GM23248 (cell line): ENCODE measurements at places on chromosomes 12 and 14. TPM values are rescaled to one million over a fixed set of nuclear protein-coding genes. Genes with fewer than 3 reads are reported as not detected.

SLC24A4 gene
- not detected in 2 replicates for total RNA-seq

PITPNM2 gene
- 2.0 and 2.1 TPM in 2 replicates for total RNA-seq

CHST11 gene
- total RNA-seq: 5.4 and 18.1 TPM in 2 replicates

PAPLN gene
- 0.22 and 1.0 TPM in 2 replicates for total RNA-seq

SIX1 gene
- 7.8 and 11.7 TPM in 2 replicates for total RNA-seq

AMDHD1 gene
- total RNA-seq: 1.1 and 1.3 TPM in 2 replicates

PLEKHG7 gene
- not detected in 2 replicates for total RNA-seq

KLRD1 gene
- 0.11 and 0.13 TPM in 2 replicates for total RNA-seq

TEX52 gene
- total RNA-seq: not detected in 2 replicates

DNA sequence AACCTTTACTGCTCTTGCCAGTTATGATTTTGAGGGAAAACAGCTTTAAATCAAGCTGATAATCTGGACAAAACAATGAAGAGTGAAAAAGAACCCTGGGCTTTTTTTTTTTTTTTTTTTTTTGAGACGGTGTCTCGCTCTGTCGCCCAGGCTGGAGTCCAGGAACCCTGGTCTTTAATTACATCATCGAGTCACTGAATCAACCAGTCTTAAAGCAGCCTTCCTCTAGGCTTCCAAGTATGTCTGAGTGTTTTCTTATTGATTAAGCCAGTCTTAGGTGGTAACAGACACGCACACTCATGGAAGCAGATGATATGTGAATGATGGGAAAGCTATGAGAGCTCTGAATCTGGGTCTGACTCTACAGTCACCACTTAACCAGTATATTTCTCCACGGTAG lies 5.9 kb upstream of the VCPKMT start:
- DNase-seq: no peak

DNA sequence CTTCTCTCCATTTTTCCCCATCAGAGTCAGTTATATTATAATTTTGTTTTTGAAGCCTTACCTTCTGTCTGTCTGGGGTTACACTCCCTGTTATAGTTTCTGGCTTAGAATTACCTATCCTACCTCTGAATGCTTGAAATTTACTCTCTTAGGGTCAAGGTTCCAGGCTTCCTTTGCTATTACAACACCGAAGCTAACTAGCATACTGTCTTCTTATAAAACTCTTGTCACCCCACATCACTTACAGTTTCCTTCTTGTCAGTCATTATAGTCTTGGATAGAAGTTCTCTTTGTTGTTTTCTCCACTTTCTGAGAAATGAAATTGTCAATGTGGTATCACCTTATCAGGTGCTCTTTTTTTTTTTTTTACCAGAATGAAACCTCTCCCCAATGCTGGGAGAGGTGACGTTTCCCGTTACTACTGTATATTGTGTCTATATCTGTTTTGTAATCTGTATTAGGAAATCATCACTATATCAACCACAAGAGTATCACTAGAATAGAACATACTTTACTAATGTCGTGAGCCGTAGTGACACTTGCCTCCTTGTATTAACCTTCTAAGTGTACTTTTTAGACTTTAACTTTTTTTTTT lies 69.2 kb upstream of the PSMA6 start:
- no peak for DNase-seq

DNA sequence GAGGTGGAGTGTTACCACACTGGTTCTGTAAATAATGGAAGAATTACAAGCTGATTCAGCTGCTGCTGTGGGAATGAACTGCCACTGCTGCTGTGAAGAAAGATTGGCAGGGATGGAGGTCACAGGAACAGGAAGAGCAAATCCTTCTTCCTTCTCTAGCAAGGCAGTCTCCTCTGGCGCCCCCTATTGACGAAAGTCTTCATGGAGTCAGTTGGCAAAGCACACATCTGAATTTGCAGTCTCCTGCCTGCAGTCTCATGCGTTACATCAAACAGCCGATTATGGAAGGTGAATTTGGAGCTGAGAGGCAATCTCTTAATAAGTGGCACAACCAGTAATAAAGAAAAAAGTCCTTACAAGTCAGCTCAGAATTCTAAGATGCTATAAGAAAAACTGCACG lies 106.0 kb upstream of the TMTC1 start:
- DNase-seq: peak; percentile 53

DNA sequence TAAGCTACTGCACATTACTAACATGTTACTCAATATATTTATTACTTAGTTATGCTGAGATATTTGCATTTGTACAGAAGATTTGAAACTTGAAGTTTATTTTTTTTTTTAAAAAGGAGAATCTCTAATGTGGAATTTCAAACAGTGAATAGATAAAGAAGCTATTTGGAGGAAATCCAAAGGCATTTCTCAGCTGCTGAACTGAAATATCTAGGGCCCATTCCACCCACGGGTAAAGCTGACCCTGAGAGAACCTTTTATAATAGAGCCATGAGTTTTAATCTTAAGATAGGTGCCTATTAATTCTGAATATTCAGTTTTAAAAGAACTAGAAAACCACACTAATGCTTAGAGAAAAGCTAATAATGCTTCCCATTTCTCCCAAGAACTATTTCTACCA lies 225.4 kb upstream of the CAND1 start:
- DNase-seq: no peak

DNA sequence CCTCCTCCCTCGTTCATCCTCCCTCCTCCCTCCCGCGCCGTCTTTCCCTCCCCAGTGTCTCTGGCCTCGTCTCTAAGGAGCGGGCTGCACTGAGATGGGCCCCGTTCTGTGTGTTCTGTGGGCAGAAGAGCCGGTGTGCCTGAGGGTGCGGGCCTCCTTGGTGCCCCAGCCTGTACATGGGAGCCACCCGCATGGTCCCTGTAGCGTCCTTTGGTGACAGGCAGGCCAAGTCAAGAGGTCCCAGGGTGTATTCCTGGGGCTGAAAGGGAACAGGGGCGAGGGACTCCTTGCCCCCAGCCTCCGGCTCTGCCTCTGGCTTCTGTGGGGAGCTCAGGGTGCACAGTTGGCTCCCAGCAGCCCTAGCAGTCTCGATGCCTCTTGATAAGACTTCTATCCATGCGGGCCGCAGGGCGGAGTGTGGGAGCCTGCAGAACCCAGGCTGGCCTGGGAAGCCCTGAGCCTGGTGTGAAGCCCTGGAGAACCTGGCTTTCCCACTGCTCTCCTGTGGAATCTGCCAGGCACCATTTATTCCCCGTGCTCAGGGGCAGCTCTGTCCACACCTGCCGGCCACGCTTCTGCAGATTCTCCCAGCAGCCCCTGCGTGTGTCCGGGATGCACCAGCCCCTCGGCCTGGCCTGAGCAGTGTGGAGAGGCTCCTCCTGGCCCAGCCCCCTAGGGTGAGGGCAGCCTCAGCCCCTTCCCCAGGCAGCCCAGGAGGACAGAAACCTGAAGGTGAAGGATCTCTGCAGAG lies 181.3 kb downstream of the KIF26A start:
- no peak for DNase-seq

DNA sequence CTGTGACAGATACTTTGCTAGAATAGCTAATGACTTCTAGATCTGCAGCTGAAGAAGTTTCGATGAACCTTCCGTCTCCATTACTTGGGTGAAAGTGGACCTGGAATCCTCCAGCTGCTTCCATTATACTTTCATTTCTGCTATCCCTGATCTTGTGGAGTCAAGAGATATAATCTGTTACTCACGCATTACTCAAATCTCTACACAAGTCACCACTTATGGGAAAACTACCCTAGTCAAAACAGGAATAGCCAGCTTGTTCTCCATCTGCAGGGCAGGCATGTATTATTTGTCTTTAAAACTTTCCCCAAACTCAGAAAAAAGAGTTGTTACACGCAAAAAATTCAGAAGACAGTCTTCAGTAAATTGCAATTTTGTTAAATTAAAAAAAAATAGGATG lies 2.8 kb upstream of the KTN1 start:
- DNase-seq: peak; percentile 59

DNA sequence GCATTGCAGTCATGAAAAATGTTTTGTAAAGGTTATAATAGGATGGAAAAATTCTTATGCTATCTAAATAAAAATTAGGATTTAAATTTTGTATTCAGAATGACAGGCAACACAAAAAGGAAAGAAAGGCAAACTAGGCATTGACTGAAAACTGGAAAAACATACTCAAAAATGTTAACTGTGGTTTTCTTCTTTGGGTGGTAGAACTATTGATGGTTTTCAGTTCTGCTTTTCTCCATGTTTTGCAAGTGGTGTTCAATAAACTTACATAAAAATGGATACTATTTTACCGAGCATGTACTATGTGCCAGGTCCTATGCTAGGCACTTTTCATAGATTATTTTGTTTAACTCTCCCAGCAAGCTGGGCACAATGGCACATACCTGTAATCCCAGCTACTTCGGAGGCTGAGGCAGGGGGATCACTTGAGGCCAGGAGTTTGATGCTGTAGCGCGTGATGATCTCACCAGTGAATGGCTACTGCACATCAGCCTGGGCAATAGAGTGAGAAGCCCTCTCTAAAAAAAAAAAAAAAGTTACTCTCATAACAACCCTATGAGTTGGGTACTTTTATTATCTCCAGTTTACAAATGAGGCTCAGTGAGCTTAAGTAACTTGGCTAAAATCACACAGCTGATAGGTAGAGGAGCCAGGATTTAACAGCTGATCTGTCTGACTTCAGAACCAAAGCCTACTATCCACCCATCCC lies 26.3 kb upstream of the TCP11L2 start:
- no peak for DNase-seq

DNA sequence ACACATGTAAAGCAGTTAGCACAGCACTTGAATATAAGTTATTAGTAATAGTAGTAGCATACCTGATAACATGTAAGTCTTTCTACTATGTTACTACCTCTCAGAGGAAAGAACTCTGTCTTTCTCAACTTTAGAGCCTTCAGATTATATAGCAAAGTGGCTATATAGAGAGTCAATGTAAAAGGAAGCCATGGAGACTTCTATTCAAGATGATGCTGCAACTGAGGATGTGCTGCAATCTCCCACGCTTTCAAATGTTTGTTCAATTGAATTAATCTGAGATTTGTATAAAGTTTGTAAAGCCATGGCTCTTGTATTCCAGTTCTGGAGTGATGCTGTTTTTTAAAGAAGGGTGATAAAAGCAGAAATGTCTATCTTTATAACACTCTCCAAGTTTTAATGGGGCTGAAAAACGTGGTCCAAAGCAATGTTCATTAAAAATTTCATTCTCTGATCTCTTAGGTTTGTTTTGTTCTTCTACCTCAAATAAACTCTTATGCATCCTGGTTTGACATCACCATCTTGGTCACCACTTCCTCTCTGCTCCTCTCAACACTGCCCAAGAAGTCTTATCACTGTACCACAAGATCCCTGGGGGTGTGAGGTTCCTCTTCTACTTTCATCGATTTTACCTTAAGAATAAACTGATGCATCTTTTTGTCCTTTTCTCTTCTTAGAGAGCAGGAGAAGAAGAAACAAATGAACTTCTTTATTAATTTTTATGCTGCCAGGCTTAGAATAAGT lies 40.6 kb downstream of the C12orf42 start:
- no peak for DNase-seq

GRCh38 chr14:92287987-92288386 lies 35.0 kb upstream of the SLC24A4 start:
- DNase-seq: no peak

- no peak for DNase-seq
Observed at GRCh38 chr14:52070051-52070431, 1.2 kb upstream of the NID2 start.

DNA sequence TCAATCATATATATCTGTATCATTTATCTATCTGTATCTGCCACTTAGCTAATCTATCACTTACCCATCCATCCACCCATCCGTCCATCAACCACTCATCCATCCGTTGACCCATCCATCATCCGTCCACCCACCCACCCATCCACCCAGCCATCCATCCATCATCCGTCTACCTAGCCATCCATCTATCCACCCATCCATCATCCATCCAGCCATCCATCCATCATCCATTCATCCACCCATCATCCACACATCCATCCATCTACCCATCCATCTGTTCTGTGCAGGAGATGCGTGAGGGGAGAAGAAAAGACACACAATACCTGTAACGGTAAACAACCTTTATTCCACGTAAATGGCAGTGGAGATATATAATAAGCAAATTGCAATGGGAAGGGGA lies 20.2 kb downstream of the NOC4L start:
- DNase-seq: no peak

- no peak for DNase-seq
Observed at GRCh38 chr12:55718015-55718414, 2.2 kb downstream of the BLOC1S1 start.

- peak; percentile 31 for DNase-seq
Observed at GRCh38 chr12:114504311-114504710, 98.4 kb upstream of the TBX5 start.

GRCh38 chr12:114611145-114612018 lies 72.6 kb downstream of the TBX3 start:
- DNase-seq: no peak

- no peak for DNase-seq
Observed at GRCh38 chr12:42385326-42385841, 59.4 kb downstream of the PPHLN1 start.

DNA sequence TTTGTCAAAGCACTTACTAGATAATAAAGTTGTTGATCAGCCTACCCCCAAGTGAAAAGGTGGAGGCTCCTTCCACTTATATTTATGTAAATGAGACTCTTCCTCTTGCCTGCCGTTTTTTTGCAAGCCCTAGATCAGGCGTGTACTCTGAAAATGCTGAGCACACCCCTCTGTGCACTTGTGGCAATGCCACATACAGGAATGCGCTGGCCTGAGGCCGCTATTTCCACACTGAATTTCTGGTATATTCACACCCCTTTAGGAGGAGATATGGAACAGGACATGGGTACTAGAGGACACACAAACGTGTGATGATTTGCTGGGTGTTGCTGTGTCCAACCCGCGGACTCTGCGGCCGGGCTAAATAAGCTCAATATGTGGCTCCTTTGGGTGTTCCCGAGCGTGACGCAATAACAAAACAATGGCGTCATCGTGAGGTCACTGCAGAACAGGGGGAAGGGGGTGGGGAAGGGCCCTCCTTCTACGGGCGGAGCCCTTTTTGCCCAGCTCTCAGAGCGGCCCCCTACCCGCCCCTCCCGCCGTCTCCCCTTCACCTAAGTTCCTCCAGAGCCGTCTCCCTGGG lies 554 bp upstream of the TSPAN31 start:
- peak; percentile 83 for DNase-seq

DNA sequence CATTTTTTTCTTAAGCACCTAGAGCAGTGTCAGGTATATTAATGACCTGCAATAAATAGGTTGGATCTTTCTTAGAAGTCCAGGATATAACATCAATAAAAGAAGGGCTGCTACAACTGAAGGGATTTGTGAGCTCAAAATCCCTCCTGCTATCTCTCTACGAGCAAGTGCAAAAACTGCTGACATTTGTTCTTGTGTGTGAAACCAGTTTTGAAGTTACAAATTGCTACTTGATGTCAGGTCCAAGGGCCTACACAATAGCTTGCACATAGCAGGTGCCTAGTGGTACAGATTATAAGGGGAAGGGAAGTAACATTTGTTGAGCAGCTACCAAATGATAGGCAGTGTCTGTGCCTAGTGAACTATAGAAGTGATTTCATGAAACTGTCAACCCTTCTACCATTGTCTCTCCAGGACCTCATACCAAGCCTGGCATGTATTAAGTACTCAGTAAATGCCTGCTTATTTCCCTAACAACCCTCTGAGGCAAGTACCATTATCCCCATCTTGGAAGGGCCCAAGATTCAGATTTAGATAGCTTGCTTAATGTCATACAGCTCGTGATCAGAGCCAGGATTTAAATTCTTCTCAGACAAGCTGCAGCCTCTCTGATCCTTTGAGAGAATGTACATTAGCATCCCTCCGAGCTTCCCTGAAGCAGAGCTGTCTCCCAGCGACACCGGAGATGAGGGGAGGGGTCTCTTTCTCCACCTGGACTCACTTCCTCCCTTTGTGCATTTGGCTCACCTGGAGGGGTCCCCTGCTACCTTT lies 300.3 kb downstream of the ZFP36L1 start:
- no peak for DNase-seq
